ENCODE measurements at places on chromosomes 12 and 14.

DNA sequence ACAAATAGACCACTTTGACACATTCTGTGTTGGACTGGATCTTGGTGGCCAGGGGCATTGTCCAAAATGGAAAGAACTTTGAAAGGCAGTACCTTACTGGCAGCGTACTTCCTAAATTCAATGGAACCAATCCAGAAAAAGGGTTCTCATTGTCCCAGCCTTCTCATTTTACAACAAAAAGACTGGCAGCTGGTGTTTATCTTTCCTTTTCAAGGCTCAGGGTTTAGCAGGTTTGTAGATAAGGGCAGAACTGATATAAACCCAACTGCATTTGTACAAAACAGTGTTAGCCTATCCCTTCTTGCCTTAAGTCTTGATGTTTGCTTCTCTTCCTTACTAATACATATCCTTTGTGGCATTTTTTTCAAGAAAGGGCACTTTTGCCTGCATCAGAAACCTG lies 7.7 kb downstream of the THAP2 start:
- DNase-seq: no peak

GRCh38 chr12:52249511-52250047 lies 16.5 kb downstream of the KRT7 start:
- no peak for DNase-seq

GRCh38 chr14:93395231-93395630 lies 35.5 kb upstream of the UNC79 start:
- no peak for DNase-seq

DNA sequence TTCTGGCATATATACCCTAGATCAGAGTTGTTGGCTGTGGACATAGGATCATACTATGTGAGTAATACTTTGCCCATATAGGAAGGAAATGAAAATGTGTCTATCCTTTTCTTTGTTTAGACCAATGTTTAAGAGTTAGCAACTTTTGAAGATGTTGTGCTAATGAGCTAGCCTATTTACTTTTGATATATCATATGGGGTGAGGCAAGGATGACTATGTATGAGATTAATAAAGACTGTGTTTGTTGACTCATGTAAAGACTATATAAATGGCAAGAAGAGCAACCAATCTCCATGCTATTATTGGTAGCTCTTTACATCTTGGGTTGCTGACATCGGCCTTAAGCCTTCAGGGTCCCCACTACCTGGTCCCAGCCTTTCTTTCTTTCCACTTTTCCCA lies 289.4 kb downstream of the CCDC91 start:
- no peak for DNase-seq

- DNase-seq: no peak
Observed at GRCh38 chr12:14272956-14273912, 92.2 kb upstream of the ATF7IP start.

- no peak for DNase-seq
Observed at GRCh38 chr12:66637699-66638301, 41.1 kb downstream of the GRIP1 start.

DNA sequence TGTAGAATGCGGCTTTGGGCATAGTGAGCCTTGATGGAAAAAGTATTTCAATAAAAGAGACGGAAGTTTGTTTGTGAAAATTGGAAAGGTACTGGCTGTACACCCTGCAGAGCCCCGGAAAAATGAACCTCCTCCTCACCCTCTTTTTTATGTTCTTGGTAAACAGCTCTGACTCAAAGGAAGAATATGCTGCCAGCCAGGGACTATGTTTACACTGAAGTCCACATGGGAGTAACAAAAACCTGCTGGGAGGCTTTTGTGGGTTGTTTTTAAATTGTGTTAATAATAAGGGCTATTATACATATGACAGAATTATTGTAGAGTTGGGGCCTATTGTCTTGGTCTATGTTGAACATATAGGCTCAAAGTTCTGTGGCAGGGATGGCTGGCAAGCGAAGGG lies 70.7 kb downstream of the TTC8 start:
- DNase-seq: no peak

Data from A549 (cell line).